ENCODE measurements at places on chromosomes 2 and 18. TPM values are rescaled to one million over a fixed set of nuclear protein-coding genes. Genes with fewer than 3 reads are reported as not detected.

Gene SP5
- not detected for total RNA-seq

Gene SOX11
- 0.13 TPM for total RNA-seq

Gene IL36A
- total RNA-seq: not detected

Gene RBM44
- total RNA-seq: 1.6 TPM

Gene ALS2
- 34.6 TPM for total RNA-seq

Gene MYCN
- not detected for total RNA-seq

Gene NHEJ1
- 19.9 TPM for total RNA-seq

Gene ARHGAP15
- total RNA-seq: not detected

Gene CFAP65
- 0.22 TPM for total RNA-seq

Gene GPR55
- total RNA-seq: not detected

Gene ALMS1
- total RNA-seq: 30.7 TPM

Gene MTCL1
- total RNA-seq: 37.2 TPM

Gene DNAH6
- total RNA-seq: 0.86 TPM

Gene TYMS
- total RNA-seq: 11.8 TPM

Gene MYL1
- 0.39 TPM for total RNA-seq

Gene HAAO
- 7.1 TPM for total RNA-seq

Gene NAT8
- not detected for total RNA-seq

Gene HES6
- 0.86 TPM for total RNA-seq

Gene SCYGR4
- 0.11 TPM for total RNA-seq

Gene GTF2A1L
- not detected for total RNA-seq

Gene UGT1A5
- not detected for total RNA-seq

Gene NYAP2
- total RNA-seq: not detected

Gene NCOA1
- total RNA-seq: 29.2 TPM

Gene AAMP
- total RNA-seq: 77.2 TPM

Gene OSR1
- total RNA-seq: 50.9 TPM

Gene LAMA3
- 7.1 TPM for total RNA-seq

Gene SLC9A4
- not detected for total RNA-seq

Gene ATP8B1
- 40.2 TPM for total RNA-seq

Gene ZNF519
- total RNA-seq: 8.5 TPM

Gene METAP1D
- total RNA-seq: 11.5 TPM

Gene PIEZO2
- total RNA-seq: 268 TPM

Gene GULP1
- 114 TPM for total RNA-seq

Gene APLF
- total RNA-seq: 11.4 TPM

Gene CDH20
- not detected for total RNA-seq

Gene ASXL3
- total RNA-seq: not detected

Gene PDCD1
- not detected for total RNA-seq

Gene CHRNG
- total RNA-seq: not detected

Gene C2orf66
- total RNA-seq: 0.13 TPM

Gene TMEM178A
- total RNA-seq: 1.7 TPM

Gene PLEKHM3
- 17.5 TPM for total RNA-seq

Gene TANC1
- 31.6 TPM for total RNA-seq

Gene MOGAT1
- not detected for total RNA-seq

Gene WNT10A
- total RNA-seq: not detected

Gene MTX2
- total RNA-seq: 17.5 TPM

Gene GFPT1
- total RNA-seq: 66.6 TPM

Gene ABCG5
- total RNA-seq: not detected

Gene VWA3B
- total RNA-seq: not detected

Gene MAP3K19
- not detected for total RNA-seq

Gene SERPINB10
- not detected for total RNA-seq

Gene SLC14A1
- 5.0 TPM for total RNA-seq

Gene BOLL
- total RNA-seq: not detected

Gene DAPL1
- not detected for total RNA-seq

Gene SLC5A7
- not detected for total RNA-seq

Gene ZSCAN30
- total RNA-seq: 29.9 TPM

Gene ANKRD53
- total RNA-seq: 0.39 TPM

Gene DSEL
- total RNA-seq: 49.8 TPM

Gene SERPINB2
- total RNA-seq: not detected

Gene AQP12B
- not detected for total RNA-seq

Gene PPP1R1C
- 2.2 TPM for total RNA-seq

Gene ABHD3
- 6.4 TPM for total RNA-seq
